Brain (organoid and tissue), 16 donors: ENCODE measurements at places on chromosomes 16 and 17.

- DNase-seq, result no peak
Observed at GRCh38 chr16:48613061-48613957, 3.3 kb upstream of the N4BP1 start.

DNA sequence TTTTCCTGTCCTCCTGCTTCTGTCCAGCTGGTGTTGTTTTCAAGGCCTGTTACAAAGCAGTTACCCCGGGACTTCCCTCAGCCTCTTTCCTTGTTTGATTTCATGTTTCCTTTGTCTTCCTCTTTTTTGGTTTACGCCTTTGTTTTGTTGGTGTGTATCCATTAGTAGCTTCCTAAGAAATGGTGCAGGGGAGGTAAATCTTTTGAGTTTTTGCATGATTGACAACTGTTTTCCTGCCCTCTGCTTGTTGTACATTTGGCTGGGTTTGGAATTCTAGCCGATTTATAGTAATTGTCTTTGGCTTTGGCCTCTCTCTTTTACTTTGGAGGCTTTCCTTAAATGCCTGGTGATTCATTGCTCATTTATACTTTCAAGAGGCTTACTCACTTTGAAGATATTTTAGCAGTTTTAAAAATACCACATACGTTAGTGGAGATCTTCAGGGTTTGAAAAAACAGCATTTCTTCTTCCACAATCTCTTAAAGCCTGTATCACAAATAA, 32.8 kb downstream of the DNAH2 start:
- no peak for DNase-seq

GRCh38 chr16:12620150-12620549, 183.5 kb downstream of the CPPED1 start:
- no peak for DNase-seq

GRCh38 chr17:57604771-57605674, 140.1 kb downstream of the CCDC182 start:
- DNase-seq, result peak; percentile 86

DNA sequence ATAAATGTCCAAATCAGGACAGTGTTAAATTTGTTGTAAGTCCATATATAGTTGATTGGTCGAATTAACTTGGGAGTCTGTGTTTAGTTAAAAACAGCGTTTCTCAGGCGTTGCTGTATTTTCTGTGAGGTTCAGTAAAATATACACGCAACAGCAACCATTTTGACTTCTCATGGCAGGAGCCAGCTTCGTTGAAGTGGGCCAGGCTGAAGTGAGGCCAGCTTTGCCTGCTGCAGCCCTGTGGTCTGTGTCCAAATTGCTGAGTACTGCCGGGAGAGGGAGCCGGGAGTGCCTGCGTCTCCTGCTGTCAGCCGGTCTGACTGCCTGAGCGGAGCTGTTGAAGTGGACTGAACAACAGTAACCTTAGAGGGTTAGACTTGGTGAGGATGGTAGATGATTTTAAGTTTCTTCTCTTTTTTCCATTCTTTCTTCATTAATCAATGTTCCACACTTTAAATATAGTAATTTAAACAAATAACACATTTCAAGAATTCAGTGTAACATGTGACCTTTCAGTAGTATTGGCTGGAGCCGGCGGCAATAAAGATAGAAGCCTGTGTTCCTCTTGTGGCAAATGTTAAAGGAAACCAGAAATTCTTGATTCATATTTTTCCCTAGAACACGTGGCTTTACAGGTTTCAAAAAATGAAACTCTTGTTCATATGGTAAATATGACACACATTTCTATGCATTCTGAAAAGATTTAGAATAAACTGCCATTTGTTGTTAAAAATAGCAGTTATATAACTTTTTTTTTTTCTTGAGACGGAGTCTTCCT, 37.0 kb upstream of the ZNF750 start:
- DNase-seq, result peak; percentile 76

DNA sequence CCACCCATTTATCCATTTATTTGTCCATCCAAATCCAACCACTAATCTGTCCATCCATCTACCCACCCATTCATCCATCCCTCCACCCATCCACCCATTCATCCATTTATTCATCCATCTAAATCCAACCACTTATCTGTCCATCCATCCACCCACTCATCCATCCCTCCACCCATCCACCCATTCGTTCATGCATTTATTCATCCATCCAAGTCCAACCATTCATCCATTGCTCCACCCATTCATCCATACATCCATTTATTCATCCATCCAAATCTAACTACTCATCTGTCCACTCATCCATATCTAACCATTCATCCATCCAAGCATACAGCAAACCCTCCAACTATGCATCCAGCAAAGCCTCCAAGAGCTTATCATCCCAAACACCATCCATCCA, 267.3 kb downstream of the XYLT1 start:
- no peak for DNase-seq

DNA sequence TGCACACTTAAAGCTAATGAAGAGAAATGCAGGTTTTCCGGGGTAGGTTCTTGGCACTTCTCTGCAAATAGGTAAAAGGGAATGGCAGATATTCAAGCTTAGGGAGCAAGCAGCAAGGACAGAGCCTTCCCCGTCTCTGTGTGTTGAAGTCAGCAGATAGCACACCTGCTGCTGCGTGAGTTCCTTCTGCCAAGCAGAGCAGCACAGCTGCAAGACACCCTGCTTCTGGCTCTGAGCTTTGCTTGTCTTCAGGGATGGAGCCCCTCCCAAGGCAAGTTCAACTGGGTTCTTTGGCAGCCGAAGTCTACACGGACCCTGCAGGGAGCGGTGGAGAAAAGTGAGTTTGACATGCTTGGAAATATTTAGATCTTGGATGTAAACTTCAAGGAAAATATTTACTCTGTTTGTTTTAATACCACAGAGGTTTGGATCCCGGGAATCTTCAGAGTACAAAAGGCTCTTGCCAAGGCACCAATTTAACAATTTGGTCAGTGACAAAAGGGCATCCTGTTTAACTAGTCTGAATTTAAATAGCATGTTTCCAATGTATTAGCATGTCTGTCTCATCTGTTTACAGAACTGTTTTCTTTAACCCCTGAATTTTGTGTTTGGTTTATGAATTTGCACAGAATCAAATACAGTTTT, 113.4 kb upstream of the KCNJ16 start:
- DNase-seq, result peak; percentile 45

- DNase-seq, result no peak
Observed at GRCh38 chr16:11583166-11583565, 3.6 kb downstream of the LITAF start.

- no peak for DNase-seq
Observed at GRCh38 chr17:68634345-68634876, 33.2 kb upstream of the FAM20A start.
